Activated CD4-positive, alpha-beta T cell treated with anti-CD3 and anti-CD28 coated beads for 4 hours (primary cell): ENCODE measurements at places on chromosomes 3 and 15.

DNA sequence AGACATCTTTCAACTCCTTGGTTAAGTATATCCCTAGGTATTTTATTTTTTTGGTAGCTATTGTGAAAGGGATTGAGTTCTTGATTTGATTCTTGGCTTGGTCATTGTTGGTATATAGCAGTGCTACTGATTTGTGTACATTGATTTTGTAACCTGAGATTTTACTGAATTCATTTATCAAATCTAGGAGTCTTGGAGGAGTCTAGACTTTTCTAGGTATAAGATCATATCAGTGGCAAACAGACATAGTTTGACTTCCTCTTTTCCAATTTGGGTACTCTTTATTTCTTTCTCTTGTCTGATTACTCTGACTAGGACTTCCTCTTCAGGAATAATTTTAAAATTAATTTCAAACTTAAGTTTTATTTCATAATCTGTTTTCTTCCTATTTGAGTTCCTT lies 125.2 kb downstream of the OCA2 start:
- no peak for DNase-seq

DNA sequence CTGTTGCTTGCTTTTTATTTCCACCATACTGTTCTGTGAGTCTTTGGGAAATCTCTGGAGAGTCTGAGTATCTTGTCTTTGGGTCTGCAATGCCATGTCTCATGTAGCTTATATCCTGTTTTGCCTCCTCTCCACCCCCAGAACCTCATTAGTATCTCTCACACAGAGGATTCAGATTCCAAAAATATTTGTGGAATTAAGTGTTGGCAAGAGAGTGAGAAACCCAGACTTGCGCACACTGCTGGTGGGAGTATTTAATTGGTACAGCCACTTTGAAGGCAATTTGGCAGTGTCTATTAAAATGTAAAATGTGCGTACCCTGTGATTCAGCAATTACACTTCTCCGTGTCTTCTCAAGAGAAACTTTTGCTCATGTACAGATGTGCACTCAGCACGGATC lies 68.6 kb downstream of the ZNF621 start:
- no peak for DNase-seq

- DNase-seq = no peak
Measured at GRCh38 chr15:53378096-53378800, 381.2 kb downstream of the WDR72 start.

- no peak for DNase-seq
Measured at GRCh38 chr3:175914785-175915184, 1055.7 kb downstream of the NAALADL2 start.

GRCh38 chr3:157239082-157239704 lies 79.2 kb upstream of the CCNL1 start:
- peak; percentile 67 for DNase-seq

GRCh38 chr3:102233881-102234280 lies 200.9 kb upstream of the ZPLD1 start:
- DNase-seq = no peak

DNA sequence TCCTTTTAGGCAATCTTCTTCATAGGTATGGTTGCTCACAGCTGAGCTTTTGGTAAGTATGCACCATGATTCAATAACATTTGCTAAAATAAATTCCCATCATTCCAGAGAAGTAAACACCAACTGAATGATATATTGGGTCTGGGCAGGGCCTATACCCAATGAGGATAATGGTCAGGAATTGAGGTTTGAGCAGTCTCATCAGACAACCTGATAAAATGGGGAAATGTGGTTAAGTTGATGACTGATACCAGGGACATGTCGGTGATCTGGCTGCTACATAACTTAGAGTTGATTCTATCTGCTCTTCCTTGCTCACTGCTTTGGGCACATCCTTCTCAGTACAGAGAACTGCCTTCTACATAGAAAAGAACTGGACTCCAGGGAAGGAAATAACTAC lies 92.9 kb downstream of the GPR156 start:
- no peak for DNase-seq

GRCh38 chr15:90184786-90185704 lies 16.1 kb upstream of the SEMA4B start:
- peak; percentile 57 for DNase-seq

- DNase-seq = no peak
Measured at GRCh38 chr3:11601446-11602238, 42.1 kb downstream of the VGLL4 start.

- no peak for DNase-seq
Measured at GRCh38 chr3:452221-452620, 255.7 kb downstream of the CHL1 start.

DNA sequence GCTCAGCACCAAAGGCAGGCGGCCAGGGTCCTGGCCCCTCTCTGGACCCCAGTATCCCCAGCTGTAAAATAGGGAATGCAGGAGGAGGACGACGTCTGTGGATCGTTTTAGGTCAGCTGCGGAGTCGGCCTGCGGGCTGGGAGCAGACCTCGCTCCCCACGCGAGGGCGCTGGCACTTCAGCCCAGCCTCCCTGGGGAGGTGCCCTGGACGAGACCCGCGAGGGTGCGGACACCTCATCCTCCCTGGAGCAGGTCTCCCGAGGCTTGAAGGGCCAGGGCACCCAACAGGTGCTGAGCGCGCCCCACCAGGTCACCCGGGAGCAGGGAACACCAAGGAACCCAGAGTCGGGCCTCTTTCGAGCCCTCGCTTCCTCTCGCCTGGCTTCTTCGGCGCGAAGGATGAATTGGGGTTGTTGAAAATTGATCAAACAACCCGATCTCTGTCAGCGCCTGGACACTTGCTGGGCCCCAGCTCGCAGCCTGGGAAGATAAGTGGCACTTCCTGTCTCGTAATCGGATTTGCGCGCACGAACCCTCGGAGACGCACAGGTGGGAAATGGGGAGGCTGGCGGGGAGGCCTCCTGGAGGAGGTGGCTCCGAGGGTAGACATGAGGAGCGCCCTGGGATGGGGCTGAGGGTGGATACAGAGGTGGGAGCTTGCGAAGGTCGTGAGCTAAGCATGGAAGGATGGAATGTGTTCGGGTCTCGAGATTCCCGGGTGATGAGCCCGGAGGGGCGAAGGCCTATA lies 588 bp upstream of the VIPR1 start:
- DNase-seq = peak; percentile 65

GRCh38 chr3:64623125-64623524 lies 64.7 kb downstream of the ADAMTS9 start:
- DNase-seq = no peak

- DNase-seq = no peak
Measured at GRCh38 chr3:8575364-8576104, 69.1 kb downstream of the SSUH2 start.
